H54 (cell line): ENCODE measurements at places on chromosomes 11 and 22.

DNA sequence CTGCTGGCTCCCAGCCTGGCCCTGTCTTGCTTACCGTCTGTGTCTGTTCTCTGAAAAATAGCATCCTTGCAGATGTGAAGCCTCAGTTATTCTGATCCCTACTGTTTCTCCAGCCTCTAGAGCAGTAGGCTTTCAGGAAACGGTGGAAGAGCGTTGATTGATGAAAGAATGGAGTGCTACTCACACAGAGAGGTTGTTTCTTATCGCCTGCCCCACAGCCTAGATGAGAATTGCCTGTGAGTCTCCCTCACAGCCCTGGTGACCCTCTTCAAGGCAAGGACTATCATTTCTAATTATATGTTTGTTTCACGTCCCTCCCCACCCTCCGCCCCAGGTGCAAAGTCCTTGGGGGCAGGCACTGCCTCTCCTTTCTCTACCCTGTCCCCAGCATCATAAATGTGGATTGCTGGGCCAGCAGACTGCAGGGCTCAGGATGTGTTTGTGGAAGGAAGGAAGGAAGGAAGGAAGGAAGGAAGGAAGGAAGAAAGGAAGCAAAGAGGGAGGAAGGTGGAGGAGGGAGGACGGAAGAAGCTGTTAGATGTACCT lies 575.3 kb upstream of the B3GAT1 start:
- DNase-seq: no peak

DNA sequence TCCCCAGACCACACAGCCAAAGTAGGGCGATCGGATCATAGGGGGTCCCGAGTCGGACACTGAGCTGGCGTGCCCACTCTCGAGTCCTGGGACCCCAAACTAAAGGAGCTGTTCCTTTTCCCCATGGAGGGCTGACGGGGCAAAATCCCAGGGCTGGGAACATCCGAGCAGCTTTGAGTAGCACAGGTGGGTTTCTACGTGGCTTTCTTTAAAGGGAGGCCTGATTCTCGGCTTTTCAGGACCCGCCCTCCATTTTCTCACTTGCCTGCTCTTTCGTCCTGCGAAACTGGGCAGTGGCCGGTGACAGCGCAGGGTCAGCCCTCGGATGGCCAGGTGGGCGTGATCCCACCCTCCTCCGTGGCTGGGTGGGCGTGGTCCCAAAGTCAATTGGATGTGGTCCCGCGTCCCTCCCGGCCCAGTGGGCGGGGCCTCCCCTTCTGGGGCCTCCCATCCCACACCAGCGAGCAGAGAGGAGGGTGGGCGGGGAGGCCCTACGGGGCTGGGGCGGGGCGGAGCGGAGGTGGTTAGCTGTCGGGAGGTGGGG lies 17.5 kb upstream of the TXNRD2 start:
- DNase-seq: no peak

DNA sequence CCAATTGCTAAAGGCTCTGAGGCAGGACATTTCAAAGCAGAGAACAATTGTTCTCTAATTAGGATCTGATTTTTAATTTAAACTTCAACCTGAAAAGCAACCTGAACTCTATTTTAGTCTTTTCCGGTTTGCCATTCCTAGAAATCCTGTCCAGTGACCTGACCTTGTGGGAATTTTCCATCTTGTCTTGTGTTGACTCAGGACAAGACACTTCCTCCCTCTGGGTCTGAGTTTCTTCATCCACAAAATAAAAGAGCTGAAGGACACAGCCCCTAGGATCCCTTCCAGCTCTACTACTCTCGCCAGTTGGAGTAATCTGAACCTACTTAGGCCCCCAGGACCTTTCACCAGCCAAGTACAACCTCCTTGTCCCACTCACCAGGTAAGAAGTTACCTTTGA lies 66.5 kb upstream of the POU2AF1 start:
- DNase-seq: no peak

DNA sequence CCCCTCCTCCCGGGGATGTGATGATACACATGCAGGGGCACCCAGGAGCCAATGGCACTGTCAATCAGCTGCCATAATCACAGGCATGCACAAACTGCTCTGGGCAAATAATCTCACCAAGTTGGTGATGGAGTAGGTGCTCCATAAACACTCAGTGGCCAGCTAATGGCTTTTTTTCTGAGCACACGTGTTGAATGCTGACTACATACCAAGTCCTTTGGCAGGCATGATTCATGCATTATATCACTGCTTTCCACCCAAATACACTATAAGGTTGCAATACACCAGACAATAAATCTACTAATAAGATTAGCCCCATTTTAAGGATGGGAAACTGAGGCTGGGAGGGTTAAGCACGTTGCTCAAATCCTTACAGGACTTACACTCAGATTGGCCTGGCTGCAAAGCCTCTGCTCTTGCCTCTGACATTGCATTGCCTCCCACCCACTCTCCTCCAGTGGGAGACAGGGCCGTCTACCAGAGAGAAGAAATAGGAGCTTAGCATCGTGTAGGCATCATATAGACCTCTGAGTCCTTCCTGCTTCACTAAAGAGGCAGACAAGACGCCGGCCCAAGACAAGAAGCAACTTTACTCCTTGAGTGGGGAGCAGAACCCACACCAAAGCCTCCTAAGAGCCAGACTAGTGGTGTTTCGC lies 32.7 kb upstream of the ACCSL start:
- DNase-seq: no peak

DNA sequence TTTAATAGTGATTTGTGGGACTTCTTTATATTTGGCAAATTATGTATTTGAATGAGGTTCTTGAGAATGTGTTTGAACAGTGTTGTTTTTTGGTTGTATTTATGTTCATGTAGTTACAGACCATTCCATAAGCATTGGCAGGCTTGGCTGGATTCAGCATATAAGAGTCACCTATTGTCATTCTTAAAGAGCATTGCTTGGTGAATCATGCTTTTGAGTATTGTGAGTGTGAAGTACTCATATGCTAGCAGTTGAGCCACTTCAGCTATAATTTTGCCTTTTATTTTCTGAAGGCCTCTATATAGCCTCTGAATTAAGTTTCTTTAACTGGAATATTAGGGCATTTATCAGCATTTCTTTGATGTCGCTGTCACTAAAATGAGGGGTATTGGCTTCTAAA lies 110.0 kb upstream of the GAL start:
- no peak for DNase-seq

- DNase-seq: no peak
Measured at GRCh38 chr11:26493616-26494015, 78.4 kb downstream of the MUC15 start.

GRCh38 chr11:530960-531831 lies 4.2 kb downstream of the HRAS start:
- no peak for DNase-seq

DNA sequence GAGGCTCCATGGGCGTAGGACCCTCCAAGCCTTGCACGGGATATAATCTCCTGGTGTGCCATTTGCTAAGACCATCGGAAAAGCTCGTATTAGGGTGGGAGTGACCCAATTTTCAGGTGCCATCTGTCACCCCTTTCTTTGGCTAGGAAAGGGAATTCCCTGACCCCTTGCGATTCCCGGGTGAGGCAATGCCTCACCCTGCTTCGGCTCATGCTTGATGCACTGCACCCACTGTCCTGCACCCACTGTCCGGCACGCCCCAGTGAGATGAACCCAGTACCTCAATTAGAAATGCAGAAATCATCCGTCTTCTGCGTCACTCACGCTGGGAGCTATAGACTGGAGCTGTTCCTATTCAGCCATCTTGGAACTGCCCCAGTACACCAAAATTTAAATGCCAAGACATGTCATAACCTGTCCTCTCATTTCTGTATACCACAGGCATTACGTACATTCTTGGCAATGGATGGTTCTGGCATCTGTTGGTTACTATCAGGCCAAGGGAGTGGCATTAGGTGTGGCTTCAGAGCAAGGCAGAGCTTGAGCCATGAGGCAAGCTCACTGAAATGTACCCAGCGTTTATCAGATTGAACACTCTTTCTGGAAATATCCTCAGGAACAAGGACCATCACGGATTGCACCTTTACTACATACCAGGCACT lies 95.4 kb upstream of the GALNT18 start:
- no peak for DNase-seq

DNA sequence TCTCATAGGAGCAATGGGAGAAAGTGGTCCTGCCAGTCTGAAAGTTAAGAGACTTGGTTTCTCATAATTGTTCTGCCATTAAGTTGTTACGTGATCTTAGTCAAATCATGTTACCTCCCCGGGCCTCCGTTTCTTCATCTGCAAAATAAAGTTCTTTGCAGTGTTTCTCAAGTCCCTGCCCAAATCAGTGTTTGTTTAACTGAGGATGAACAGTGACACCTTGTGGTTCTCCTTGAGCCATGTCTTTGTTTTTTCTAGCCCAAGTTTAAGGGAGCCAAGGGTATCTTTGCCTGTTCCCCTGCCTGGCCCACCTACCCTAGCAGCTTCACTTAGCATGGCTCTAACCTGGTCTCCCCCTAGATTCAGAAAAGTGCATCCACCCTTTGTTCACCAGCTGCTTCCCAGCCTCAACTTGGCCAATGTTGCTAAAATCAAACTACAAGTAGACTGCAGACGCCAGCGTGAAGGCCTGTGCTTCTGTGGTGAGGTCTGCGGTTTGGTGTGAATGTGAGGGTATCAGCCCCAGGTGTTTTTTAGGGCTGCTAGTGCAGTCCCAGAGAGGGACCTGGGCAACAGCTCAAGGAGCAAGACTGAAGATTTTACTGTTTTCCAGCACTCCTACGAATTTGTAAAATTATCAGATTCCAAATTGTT lies 35.5 kb downstream of the FZD4 start:
- DNase-seq: peak; percentile 12

- DNase-seq: no peak
Measured at GRCh38 chr11:106156290-106156937, 79.0 kb downstream of the AASDHPPT start.

DNA sequence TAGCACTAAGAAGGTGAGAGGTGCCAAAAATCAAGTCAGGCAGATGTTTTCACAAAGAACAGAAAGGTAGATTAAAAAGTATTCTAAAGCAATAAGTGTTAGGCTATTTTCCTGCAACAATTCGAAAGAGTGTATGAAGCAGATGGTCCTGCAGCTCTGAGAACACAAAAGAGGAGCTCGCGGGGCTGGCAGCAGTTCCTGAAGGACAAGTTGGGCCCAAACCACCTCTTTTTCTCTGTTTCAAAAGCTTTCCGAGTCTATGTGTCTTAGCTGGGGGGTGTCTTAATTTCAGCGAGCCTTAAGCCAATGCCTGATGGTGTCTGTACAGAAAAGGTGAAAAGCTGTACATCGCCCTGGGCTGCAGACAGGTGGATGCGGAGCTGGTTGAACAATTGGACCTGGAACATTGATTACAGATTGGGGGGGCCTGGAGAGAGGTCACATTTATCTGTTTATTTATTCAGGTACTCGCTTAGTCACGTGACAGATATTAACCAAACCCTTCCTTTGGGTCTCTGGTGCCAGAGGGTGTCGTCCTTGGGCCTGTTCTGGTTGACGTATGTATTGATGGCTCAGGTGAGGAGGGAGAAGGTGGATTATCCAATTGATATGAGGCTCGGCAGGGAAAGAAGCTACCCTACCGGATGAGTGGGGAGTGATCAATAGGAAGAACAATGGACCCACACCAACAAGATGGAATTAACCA lies 24.7 kb downstream of the GRIK4 start:
- DNase-seq: no peak

DNA sequence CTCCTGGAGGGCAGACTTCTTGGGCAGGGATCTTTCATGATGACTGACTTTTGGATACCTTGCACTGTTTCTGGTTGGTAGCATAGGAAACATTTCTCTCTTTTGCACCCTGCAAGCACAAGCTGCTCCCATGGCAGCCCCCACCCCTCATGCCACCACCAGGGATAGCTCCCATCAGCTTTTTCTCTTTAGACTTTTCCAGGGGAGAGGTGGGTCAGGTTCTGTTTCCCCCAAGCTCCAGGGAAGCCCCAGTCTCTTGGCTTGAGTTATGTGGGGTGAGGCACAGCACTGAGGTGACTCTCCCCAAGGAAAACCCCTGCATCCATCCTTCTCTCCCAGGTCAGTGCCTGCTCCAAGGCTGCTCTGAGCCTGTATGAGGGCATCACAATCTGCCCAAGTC lies 22.5 kb downstream of the LRRC32 start:
- DNase-seq: no peak

DNA sequence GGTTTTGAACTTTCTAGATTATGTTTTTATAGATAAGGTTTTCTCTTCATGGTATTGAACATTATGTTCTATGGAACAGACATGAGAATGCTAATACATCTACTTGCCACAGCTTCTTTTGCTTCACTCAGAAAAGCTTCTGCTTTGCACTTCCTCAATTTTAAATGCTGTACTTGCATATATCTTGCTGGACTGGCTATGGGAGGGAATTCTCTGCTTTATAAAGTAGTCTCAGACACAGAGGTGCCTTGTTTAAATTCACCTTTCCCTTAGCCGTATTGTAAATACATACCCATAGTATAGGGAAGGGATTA lies 173.9 kb downstream of the DDX10 start:
- no peak for DNase-seq

- no peak for DNase-seq
Measured at GRCh38 chr22:38273135-38273826, 471 bp upstream of the TMEM184B start.

DNA sequence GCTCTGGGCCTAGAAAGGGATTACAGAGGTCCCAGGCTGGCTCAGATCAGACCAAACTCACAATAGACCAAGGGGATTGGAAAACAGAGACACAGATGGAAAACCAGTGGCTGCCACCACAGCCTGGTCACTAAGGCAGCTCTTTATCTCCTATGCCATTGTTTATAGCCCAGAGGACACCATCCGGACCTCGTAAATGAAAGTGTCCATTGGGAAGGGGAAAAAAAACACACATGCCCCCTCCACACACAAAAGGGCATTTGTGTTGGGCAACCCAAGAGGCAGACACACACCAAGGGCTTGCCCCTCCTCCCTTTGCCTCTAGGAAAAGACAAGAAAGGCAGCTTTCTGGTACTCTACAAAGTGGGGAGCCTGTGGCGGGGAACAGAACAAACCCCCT lies 85.9 kb downstream of the GAB2 start:
- no peak for DNase-seq

DNA sequence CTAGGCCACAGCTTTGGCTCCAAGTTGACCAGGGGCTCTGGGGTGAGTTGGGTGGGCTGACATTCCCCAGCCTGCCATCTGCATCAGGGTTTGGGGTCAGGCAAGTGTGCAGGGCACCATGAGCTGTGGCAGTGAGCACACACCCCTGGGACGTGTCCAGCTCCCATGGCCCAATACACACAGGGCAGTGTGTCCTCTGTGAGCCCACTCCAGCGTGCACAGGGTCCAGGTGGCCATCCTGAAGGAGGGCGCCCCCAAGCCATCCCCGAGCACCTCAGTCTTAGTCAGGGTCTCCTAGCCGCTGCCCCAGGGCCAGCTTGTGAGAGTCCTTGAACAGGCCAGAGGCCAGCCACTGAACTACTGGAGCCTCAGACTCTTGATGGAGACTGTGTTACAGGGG lies 1.2 kb upstream of the FGF3 start:
- no peak for DNase-seq

GRCh38 chr11:7160814-7161489 lies 72.2 kb downstream of the RBMXL2 start:
- no peak for DNase-seq

- no peak for DNase-seq
Measured at GRCh38 chr22:17728786-17729185, 45.5 kb downstream of the BID start.

GRCh38 chr11:1844221-1845094 lies 5.7 kb downstream of the TNNI2 start:
- DNase-seq: no peak

GRCh38 chr11:117475716-117476530 lies 148.3 kb downstream of the CEP164 start:
- DNase-seq: no peak
